ENCODE measurements at places on chromosomes 6 and 20. TPM values are rescaled to one million over a fixed set of nuclear protein-coding genes. Genes with fewer than 3 reads are reported as not detected.
A peak's percentile ranks its signal among the peaks of the same experiment; 100 is the strongest.

UNC93A gene
- not detected for total RNA-seq

DAAM2 gene
- not detected for total RNA-seq

IL17F gene
- total RNA-seq, result not detected

GRCh38 chr20:23049201-23050075 is at the start of gene THBD:
THBD (minus strand) TSS chr20:23049672; CDS start chr20:23049504, 168 bp downstream.
- DNase-seq, result no peak
- H3K36me3 ChIP-seq, result no peaks in the 10 kb centered on the region
- no peak within 1 kb of the TSS for H3K27ac ChIP-seq
- peak within 1 kb of the TSS; percentile 34 for H3K4me3 ChIP-seq
- peaks cover 20% of the 10 kb centered on the region for H3K4me1 ChIP-seq

DNA sequence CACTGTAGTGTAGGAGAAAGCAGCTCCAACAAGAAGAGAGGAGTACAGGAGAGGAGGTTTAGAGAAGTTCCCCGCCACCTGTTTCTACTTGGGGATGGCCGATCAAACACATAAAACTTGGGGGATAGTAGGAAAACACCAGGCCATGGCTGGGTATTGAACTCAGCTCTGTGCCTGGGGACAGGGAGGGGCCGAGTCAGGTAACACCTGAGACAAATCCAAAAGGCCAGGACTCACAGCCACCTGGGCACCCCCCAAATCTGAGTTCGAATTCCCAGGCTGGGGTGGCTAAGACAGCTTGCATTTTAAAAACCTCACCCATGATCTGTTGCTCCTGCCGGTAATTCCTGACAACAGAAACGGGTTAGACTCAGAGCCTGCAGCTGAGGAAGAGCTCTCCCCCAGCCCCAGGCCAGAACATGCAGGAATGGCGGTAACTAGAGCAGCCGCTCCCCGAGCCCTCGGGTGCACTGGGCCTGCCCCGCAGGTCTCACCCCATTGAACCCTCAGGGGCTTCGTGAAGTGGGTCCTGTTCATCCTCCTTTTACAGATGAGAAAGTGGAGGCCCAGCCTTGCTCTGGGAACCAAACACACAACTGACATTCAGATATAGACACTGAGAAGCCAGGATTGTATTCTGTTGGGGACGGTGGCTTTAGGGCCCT is 61.0 kb downstream of the TCP11 start:
- no peak overlapping the region for H3K27ac ChIP-seq
- peak; percentile 26 for DNase-seq
- no peak overlapping the region for H3K4me3 ChIP-seq
- peaks cover 50% of the 10 kb centered on the region for H3K36me3 ChIP-seq
